Stimulated activated CD4-positive, alpha-beta T cell treated with anti-CD3 and anti-CD28 coated beads, Interleukin-1b, Interleukin-23, amount 100 ng/mL, for 4 hours (primary cell): ENCODE measurements at places on chromosomes 1 and 21.

DNA sequence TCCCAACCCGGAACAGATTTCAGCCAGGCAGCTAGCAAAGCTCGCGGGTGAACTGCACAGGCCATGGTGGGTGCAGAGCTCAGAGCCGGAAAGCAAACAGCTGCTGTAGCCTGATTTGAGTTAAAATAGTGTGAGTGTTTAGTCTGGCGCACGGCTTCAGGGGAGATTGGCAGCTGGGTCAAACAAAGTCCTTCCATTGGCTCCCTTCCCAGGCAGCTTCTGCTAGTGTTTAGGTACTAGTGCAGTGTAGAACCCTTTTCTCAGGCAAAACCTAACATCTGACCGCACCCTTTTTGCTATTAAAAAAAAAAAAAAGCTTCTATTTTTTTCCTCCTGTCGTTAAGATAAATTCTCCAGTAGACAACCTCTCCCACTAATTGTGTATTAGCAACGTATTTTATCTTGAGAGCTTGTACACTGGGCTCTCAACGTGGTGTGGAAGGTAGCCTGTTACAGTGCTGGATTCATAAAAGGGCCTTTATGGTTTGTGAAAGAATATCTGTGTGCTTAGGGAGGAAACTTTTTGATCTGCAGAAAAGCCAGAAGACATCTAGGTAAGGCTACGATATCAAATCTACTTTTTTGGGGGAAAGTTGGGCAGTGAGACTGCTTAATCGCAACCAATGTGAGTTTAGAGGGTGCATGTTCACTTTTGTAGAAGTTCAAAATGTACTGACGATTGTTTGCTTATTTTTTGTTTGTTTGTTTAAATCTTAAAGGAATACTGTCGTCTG, 689.6 kb downstream of the USP25 start:
- no peak for DNase-seq

DNA sequence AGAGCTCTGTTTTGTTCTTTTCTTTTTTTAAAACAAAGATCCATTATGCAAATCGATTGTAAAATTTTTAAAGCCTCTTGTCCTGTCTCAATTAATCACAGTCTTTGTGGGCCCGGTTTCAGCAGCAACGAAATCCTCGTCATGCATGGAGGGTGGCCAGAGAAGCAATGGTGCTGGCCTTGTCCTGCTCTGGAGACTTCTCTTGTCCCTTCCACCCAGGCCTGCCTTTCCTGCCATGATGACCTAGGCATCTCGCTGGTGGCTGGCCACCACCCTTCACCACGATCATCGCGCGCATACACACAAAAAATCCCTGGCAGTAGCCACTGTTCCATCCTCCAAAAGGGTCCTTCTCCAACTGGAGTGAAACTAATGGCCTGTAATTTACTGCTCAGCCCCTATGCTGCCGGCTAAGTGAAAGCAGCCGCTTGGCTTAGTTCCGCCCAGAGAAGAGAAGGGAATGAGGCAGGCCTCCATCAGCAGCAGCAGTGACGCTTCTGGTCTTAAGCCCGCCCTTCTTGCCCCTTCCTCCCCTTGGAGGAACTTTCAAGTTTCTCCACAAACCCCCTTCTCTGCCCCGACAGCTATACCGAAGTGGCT, 309.5 kb downstream of the NPHP4 start:
- no peak for DNase-seq

DNA sequence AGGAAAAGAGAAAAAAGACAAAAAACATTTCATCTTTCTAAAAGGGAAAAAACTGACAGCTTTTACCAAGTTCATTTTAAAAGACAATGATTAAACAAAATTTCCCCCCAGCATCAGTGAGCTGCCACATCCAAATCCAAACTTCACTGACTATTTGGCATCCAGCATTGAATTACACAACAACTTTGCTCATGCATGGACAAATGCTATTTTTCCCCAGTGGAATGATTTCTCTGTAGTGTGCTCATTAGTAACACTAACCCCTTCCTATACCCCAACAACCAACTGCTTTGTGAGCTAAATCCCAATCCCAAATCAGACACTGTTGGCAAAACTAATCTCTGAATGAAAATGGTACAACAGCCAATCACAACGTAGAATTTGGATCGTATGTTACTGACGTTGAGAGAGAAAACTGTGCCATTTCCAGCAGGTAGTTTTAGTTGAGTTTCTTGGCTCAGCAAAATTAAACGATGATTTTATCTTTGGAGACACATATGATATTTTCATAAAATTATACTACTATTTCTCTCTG, 37.9 kb downstream of the PIK3R3 start:
- no peak for DNase-seq

DNA sequence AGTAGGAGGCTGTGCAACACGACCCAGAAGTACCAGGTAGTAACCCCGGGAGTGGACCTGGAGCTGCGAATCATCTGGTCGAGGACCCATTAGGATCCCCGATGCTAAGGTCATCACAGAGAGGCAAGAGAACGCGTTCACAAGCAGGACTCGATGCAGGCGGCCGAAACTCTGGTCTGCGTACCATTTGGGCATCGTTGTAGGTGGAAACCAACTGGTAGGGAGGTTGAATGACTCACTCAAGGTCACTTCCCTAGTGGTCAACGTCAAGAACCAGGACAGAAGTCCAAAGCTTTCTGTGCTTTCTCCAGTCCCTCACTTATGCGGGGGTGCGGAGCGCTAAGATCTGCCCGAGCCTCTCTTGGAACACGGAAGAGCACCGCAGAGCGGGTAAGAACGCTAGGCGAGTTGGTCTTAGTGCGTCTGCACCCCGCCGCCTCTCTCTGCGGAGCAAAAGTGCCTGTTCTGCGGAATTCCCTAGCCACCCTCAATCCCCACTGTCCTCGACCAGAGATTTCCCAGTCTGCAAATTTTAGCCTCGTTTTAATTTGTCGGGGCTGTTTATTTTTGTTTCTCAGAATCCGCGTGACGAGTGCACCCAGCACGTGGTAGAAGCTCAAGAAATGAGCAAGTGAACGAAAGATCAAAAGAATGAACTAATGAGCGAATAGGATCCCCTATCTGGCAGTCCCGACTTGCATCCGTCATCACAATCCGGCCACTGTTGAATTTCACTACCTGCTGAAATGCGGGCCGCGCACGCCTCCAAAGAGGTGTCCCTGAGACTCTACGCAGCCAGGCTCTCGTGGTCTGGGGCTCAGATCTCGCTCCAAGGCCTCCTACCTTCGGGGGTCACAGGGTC, 12.2 kb downstream of the HLX start:
- no peak for DNase-seq

DNA sequence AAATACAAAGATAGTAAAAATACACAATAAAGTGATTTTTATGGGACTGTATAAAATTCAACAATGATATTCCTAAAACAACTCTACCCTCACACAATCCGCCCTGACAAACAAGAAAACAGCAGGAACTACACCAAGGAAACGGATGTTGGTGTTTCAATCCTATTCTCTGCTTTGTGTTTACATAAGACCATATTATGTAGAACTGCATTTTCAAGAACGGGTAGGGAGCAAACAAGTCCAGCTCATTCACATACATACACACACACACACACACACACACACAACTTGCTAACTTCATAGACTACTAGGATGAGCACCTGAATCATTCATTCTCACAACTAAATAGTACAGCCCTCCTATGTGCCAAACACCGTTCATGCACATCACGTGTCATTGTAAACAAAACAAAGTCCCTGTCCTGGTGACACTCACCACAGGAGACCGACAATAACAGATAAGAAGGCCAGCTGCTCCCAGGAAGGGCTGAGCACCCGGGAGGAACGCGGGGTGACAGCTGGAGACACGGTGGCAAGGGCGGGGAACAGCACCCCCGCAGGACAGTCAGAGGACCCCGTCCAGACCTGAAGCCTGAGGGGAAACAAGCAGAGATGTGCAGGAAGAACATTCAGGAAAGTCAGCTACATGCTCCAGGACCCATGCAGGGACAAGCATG, 43.0 kb downstream of the NPHP4 start:
- no peak for DNase-seq

DNA sequence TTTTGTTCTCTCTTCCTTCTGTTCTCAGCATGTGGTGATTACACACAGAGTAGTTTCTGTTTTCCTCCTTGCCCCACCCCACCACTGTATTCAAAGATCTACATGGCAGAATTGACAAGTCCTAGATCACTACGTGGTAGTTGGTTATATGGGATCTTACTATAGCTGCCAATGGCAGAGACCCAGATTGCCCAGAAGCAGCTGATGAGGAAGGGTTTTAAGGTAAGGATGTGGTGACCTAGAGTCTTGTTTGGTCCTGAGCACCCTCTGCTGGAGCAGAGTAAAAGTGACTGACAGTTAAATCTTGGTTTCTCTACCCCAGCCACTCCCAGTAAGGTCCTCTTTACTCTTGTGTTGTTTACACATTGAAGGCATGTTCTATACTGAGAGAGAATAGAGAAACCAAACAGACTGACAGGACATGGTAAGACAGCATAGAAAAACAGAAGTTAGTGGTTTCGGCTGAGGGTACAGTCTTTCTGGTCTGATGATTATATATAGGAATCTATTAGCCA, 22.8 kb upstream of the STRIP1 start:
- no peak for DNase-seq

- no peak for DNase-seq
Observed at GRCh38 chr21:33249331-33250002, 16.7 kb upstream of the IL10RB start.

DNA sequence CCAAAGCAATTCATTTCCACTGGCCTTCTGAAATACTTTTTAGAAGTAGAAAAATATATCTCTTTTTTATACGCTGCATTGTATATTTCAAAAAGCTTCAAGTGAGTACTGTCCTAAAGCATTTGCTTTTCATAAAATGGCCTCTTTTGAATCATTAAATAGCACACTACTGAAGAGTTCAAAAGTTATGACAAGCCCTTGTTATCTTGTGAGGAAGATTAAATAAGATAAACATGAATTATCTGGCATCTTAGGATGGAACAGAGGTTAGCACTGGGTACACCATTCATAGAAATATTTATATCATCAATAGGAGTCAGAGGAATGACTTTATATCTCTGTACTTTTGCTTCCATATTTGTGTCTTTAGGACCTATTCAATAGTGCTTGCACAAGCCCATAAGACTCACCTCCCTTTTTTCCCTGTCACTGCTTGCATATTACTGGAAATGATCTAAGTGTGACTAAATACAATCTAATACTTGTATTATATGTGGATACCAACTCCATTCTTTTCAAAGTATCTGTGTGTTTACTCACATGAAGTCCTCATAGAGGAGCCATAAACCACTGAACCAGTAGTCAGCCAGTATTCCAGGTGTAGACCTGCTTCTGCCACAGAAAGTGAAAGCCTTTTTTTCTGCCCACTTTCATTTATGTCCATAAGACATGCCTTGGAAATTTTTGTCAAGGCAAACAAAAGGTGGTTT, 274.2 kb upstream of the C1orf105 start:
- DNase-seq = no peak

DNA sequence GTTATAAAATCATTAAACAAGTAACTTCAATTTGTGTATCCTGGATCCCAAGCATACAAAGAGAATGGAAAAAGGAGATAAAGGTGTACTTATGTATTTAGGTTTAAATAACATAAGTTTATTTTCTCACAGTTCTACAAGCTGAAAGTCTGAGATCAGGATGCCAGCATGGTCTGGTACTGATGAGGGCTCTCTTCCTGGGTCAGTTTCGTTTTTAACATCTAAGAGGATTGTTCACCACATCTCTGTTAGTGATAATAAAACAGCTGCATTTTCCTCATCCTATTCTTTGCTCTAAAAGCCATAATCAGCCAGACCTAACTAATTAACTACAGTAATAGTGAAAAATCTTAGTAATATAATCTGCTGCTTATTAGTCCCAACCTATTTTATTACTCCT, 5.2 kb downstream of the EGLN1 start:
- DNase-seq = no peak

DNA sequence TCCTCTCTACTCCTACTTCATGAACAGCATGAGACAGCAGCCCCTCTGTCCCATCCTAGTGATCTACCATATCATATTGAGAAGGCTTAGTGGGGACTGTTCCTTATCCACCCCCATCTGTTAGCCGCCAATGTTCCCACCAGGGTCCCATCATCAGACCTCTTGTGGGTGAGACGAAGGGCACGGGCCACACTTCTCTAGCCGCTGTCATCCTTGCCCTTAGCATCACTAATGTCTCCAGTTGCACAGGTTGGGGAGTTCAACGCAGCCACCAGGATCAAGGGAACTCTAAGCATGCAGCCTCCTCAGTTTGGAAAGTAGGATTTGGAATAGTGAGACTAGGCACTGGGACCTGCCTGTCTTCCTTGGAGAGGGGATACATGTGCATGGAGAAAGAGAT, 20.1 kb downstream of the INKA2 start:
- DNase-seq = no peak

GRCh38 chr21:42819861-42820615, 59.3 kb downstream of the WDR4 start:
- DNase-seq = no peak

DNA sequence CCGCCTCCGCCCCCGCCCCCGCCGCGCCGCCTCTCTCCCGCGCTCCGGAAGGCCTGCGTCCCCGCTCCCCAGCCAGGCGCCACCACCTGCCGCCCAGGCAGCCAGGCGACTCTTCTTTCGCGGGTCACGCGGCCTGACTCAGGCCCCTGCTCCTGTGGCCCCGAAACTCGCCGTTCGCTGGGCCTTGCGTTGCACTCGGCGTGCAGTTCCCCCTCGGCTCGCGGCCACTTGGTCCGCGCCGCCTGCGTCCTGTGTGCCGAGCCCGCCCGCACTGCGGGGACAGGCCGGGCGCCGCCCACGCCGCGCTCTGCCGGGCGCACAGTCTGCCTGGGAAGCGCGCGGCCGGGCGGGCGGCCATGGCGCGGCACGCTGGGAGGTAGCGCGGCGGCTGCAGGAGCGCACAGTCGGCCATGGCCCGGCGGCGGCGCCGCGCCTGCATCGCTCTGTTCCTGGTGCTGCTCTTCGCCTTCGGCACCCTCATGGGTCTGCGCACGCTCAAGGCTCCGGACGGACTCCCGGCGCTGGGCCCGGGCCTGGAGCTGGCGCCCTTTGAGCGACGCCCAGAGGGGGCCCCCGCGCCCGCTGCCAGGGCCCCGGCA, at the start of gene MANEAL:
TSS of gene MANEAL (plus strand) at position 75 of the 599 bp plus-strand sequence. CDS start at position 411, 336 bp downstream.
- DNase-seq = no peak

GRCh38 chr1:225447650-225448089, 19.8 kb upstream of the LBR start:
- no peak for DNase-seq

GRCh38 chr1:21680918-21681317, 11.8 kb upstream of the RAP1GAP start:
- no peak for DNase-seq

- no peak for DNase-seq
Observed at GRCh38 chr1:23400324-23401114, 24.0 kb downstream of the TCEA3 start.

DNA sequence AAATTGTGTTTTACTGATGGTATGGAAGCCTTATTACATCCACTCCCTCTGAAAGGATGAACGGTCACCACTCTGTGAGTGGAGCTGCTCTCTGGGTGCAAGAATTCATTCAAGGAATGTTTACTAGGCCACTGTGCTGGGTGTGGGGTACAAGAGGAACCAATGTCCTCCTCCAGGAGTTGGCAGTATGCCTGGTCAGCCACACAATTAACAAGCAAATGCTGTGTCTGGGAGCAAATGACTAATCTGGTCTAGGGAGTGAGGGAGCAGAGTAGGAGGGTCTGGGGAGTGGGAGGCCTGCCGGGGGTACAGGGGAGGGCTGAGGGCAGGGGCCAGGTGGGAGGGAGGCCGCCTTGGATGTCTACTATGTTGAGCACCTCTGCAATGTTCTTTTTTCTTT, 27.2 kb upstream of the TDRD10 start:
- DNase-seq = no peak
